ENCODE measurements at places on chromosomes 7 and 10. TPM values are rescaled to one million over a fixed set of nuclear protein-coding genes. Genes with fewer than 3 reads are reported as not detected.

- H3K4me3 ChIP-seq = no peak overlapping the region
- no peaks in the 10 kb centered on the region for H3K36me3 ChIP-seq
- peaks cover 21% of the 10 kb centered on the region for H3K4me1 ChIP-seq
- no peaks in the 10 kb centered on the region for H3K27me3 ChIP-seq
Observed at GRCh38 chr7:1407892-1408291, 51.4 kb downstream of the MICALL2 start.

DNA sequence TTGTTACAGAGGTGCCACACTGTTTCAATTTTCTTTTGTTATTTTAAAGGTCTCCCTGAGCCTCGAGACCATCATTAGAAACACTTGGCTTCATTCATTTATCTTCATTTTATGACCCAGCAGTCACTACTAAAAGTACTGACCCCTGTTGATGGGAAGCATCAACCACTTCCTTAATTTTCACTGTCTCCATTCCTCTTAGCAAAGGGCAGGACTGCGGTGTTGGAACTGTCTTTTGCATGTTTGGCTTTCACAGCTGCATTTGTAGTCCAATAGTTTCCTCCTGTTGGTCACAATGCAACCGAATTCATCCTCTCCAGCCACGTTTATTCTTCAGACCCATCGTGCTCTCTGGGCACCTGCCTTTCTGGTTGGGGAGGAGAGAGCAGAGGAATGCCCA lies 46.7 kb upstream of the PDZD8 start:
- no peak overlapping the region for H3K27ac ChIP-seq
- H3K4me3 ChIP-seq = no peak overlapping the region
- no peak for DNase-seq

DNA sequence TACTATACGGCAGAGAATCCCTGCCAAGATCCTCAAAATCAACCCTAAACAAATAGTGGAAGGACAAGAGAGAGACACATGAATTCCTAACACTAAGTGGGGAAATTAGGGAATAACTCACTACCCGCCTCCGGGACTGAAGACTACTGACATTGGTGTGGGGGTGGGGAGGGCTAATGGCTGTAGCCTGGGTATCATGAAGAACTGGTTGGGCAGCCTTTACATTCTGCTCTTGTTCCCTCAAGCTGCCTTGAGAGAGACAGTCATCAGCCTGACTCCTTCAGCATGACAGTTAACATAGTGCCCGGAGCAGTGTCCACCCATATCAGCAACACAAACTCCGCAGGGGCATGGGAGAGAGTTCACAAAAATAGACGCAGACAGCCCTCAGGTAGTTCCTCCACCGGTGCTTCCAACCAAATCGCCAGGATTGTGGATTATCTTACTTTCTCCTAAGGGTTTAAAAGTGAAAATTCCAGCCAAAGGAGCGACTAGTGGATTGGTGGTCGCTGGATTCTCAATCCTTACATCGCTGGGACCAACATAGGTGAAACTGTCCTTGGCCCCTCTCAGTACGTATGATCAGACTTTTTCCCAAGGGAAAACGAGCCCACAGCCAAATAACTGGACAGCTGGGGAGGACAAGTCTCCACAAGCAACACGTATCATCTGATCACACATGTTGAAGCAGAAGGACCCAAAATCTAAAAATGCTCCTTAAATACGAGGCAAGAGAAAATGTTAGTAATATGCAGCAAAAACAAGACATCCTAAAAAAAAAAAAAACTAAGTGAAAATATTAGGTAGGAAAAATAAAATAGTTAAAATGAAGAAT lies 22.6 kb downstream of the TMEM254 start:
- no peaks in the 10 kb centered on the region for H3K36me3 ChIP-seq
- H3K27ac ChIP-seq = no peak overlapping the region
- no peaks in the 10 kb centered on the region for H3K27me3 ChIP-seq
- no peak for DNase-seq
- no peaks in the 10 kb centered on the region for H3K4me1 ChIP-seq
- no peak overlapping the region for H3K4me3 ChIP-seq

GRCh38 chr10:11017000-11017569 lies 587 bp upstream of the CELF2 start:
- DNase-seq = no peak
- H3K36me3 ChIP-seq = no peaks in the 10 kb centered on the region
- no peaks in the 10 kb centered on the region for H3K4me1 ChIP-seq
- H3K4me3 ChIP-seq = no peak overlapping the region

DNA sequence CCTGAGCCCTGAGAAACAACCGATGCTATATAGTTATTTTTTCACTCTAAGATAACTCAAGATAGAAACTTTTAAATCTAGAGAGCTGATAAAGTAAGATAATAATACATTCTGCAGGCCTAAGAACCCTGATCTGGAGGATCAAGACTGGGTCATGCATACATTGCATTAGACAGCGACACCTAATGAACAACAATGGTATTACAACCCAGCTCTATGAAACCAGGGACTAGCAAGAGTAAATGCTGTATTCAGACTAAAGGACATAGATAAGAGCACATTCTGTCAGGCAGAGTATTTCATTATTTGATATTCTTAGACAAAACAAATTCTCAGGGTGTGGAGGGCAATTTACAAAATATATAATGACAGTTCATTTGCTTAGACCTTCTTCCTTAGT lies 148.6 kb downstream of the GRK5 start:
- DNase-seq = peak; percentile 17
- peaks cover 5% of the 10 kb centered on the region for H3K36me3 ChIP-seq
- no peaks in the 10 kb centered on the region for H3K4me1 ChIP-seq

DNA sequence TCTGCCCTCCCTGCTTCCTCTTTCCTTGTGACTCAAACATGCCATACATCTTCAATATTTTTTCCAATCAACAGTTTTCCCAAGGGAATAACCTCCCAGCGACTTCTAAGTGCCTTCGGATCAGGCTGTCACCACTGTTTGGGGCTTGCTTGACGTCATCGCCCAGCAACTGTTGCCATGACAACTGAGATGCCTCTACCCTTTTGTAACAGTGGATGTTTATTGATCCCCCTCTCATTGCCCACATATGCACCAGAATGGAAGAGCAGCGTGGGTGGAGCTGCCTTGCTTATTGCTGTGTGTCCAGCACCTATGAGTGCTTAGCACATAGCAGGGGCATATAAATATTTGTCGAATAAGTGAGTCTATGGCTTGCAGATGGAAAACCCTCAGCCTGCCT lies 14.4 kb downstream of the FFAR4 start:
- no peaks in the 10 kb centered on the region for H3K4me1 ChIP-seq
- H3K36me3 ChIP-seq = no peaks in the 10 kb centered on the region
- no peaks in the 10 kb centered on the region for H3K27me3 ChIP-seq
- H3K27ac ChIP-seq = no peak overlapping the region
- no peak overlapping the region for H3K4me3 ChIP-seq

DNA sequence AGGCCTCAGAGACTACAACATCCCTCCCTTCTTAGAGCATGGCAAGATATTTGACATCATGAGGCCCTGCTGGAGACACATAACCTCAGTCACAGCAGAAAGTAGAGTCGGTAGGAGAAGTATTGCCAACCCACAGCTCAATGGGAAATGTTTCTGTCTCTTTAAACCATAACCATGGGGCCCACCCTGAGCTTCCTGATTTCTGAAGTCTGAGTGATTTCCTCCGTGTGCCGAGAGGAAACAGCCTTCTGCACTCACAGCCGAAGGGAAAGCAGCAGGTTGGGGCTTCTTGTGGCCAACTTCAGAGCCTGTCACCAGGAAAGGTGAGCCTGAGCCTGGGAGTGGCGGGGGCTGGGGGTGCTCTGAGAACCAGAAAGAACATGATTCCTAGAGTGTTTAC lies at the start of gene GIMAP1:
TSS of gene GIMAP1 (plus strand) at position 246 of the 400 bp plus-strand sequence. CDS start 2,435 bp downstream, outside the sequence.
- DNase-seq = no peak
- no peaks in the 10 kb centered on the region for H3K4me1 ChIP-seq
- H3K27ac ChIP-seq = no peak within 1 kb of the TSS

DNA sequence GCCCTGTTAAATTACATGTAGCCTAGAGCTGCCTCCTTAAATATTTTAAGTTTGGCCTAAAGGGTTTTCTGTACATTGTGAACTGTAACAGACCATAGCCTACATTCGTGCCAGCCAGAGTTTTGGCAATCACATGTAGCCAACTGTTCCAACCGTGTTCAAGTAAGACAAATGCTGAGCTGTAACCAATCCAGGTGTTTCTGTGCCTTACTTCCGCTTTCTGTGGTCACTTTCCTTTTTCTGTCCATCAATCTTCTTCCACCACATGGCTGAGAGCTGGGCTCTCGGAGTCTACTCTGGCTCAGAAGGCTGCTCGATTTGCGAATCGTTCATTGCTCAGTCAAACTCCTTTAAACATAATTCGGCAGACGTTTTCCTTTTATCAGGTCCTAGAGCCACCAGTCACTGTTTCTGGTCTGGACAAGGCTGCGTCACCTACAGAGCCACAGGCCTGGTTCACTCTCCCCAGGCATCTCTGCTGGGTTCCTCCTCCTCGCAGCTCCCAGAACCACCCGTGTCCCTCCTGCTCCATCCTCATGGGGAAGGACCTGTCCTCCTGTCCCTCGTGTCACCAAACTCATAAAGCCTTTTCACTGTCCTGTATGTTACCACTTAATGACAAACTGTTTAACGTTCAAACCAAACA lies 158.0 kb upstream of the RHEB start:
- no peaks in the 10 kb centered on the region for H3K4me1 ChIP-seq
- H3K4me3 ChIP-seq = no peak overlapping the region
- no peaks in the 10 kb centered on the region for H3K36me3 ChIP-seq
- no peak overlapping the region for H3K27ac ChIP-seq
- H3K27me3 ChIP-seq = no peaks in the 10 kb centered on the region

HABP2 gene
- not detected for total RNA-seq

- H3K27me3 ChIP-seq = no peaks in the 10 kb centered on the region
- H3K4me3 ChIP-seq = no peak overlapping the region
- H3K27ac ChIP-seq = no peak overlapping the region
Observed at GRCh38 chr7:23955145-23955544, 245.1 kb downstream of the STK31 start.

GBX1 gene
- total RNA-seq = not detected

GRCh38 chr10:93039110-93039509 lies 21.5 kb upstream of the CYP26C1 start:
- no peak overlapping the region for H3K27ac ChIP-seq
- DNase-seq = no peak
- no peak overlapping the region for H3K4me3 ChIP-seq
- H3K36me3 ChIP-seq = no peaks in the 10 kb centered on the region

PDE6C gene
- total RNA-seq = not detected

DNA sequence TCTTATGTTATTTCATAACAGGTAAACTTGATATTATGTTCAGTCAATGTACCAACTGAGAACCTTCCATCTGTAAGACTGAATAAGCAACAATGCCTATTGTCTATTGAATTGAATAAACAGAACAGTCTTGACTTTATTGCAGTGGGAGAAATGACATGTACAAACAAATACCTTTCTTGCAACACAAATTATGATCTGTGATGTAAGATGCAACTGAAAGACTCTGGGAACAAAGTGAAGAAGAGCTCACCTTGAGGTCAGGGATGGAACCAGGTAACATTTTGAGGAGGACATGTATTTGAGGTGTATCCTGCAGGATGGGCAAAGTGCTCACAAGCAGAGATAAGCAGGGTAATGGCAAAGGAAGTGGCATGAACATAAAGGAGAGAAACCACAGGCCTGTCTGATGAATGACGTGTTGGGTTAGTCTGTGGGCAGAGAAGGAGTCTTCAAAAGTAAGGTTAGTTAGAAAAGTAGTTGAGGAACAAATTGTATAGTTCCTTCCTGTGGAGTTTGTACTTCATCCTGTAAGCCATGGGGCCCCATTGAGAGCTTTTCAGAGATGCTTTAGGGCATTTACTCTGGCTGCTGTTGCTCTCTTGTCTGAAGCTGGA lies 9.5 kb downstream of the PNLIPRP3 start:
- H3K27ac ChIP-seq = no peak overlapping the region
- H3K4me1 ChIP-seq = no peaks in the 10 kb centered on the region
- no peaks in the 10 kb centered on the region for H3K36me3 ChIP-seq
- no peak overlapping the region for H3K4me3 ChIP-seq
- no peak for DNase-seq

CDC123 gene
- 189 TPM for total RNA-seq

DRGX gene
- not detected for total RNA-seq

DNA sequence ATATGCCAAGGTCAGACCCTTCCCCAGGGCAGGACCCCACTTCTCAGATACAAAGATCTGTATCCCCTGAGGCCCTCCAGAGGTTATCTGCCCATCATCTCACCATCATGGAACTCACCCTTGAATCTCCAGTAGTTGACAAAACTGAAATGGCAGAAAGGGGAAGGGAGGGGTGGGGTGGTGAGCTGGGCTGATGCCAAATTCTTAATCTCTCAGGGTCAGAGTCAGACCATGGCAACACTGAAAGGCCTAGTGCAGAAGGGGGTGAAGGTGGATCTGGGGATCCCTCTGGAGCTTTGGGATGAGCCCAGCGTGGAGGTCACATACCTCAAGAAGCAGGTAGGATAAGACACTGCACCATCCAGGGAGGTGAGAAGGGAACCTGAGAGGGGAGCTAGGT lies 3.1 kb downstream of the CNPY4 start:
- peaks cover 14% of the 10 kb centered on the region for H3K4me1 ChIP-seq
- H3K27ac ChIP-seq = no peak overlapping the region
- no peak overlapping the region for H3K4me3 ChIP-seq
- no peaks in the 10 kb centered on the region for H3K27me3 ChIP-seq
- DNase-seq = no peak

DNA sequence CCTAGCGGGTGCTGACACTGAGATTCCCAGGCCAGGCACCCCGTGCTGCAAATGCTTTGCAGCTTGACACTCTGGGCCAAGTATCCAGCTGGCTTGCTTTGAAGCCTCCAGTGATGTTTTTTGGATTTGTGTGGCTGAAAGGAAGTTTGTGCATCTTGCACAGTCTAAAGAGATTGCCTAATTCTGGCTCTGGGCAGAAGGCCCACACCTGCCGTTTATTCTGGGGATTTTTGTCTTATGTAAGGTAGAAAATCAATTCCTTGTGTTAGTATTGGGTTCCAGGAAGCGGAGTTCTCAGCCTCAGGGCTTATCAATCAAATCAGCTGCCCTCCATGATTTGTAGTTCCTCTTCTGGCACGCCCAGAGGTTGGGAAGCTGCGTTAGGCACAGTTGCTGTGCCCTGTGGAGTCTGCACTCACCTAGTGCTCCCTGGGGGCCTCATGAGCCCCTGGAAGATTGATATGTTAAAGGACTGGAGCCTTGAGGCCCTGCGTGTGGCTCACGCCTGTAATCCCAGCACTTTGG lies 8.4 kb upstream of the PURB start:
- no peaks in the 10 kb centered on the region for H3K4me1 ChIP-seq
- no peaks in the 10 kb centered on the region for H3K27me3 ChIP-seq
- no peak overlapping the region for H3K4me3 ChIP-seq
- no peaks in the 10 kb centered on the region for H3K36me3 ChIP-seq

DNA sequence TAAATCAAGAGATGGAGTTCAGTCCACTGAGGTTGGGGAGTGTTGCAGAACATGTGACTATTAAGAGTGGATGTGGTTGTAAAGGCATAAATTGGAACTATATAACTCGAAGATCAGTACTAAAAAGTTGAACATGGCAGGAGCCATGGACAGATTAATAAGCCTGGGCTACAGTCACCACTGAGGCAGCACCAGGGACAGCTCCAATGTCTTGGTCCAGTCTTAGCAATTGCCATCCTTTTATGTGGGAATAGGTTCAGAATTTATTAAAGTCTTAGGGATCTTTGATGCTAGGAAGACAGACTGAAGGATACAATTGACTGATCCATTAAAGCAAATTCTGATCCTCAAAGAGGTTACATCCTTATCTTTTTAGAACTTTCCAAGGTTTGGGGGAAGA lies 156.6 kb downstream of the ADRA2A start:
- H3K27me3 ChIP-seq = peaks cover 7% of the 10 kb centered on the region
- H3K4me3 ChIP-seq = no peak overlapping the region
- no peaks in the 10 kb centered on the region for H3K4me1 ChIP-seq
- H3K36me3 ChIP-seq = no peaks in the 10 kb centered on the region
- DNase-seq = no peak
- H3K27ac ChIP-seq = no peak overlapping the region

TRPV5 gene
- not detected for total RNA-seq

Data from A673 (cell line).